ENCODE measurements at places on chromosomes 1 and 21.

GRCh38 chr1:28280501-28280900 lies 21.2 kb downstream of the SESN2 start:
- no peaks in the 10 kb centered on the region for H3K27me3 ChIP-seq
- peaks cover 3% of the 10 kb centered on the region for H3K4me1 ChIP-seq
- peaks cover 44% of the 10 kb centered on the region for H3K36me3 ChIP-seq
- no peak for DNase-seq

DNA sequence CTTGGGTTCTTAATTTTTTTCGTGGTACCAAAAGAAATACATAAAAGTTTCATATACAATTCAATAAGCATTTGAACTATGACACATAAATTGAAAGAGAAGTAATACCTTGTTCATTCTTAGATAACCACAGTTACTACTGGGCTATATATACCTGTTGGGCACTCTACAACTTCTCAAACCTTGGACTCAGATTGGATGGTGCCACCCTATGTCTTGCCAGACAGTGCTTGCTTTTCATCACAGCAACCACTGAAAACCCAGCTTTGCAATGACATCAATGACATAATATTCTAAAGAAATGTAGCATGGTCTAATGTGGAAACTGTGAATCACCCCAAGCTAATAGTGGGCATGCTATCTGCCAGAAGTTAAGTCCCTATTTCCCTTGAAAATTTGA lies 62.8 kb upstream of the DPH5 start:
- H3K27ac ChIP-seq: no peak overlapping the region
- DNase-seq: no peak
- peaks cover 10% of the 10 kb centered on the region for H3K4me1 ChIP-seq
- H3K27me3 ChIP-seq: no peaks in the 10 kb centered on the region
- no peak overlapping the region for H3K4me3 ChIP-seq

DNA sequence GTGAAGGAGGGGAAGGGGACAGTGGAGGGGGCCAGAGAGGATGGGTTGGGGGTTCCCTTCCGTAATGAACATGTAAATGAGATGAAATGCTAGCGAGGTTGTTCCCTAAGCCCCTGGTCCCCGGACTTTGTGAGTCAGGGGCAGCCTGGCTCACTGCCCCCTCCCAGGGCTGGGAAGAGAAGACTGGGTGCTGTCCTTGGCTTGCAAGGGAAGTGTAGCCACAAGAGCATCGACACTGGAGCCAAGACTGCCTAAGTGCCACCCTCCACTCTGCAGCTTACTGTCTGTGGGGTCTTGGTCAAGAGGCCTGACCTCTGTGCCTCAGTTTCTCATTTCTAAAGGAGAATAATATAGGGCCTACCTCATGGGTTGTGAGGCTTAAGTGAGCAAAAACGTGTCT lies 483 bp downstream of the PEAR1 start:
- DNase-seq: no peak
- H3K4me1 ChIP-seq: peaks cover 35% of the 10 kb centered on the region
- peaks cover 78% of the 10 kb centered on the region for H3K27me3 ChIP-seq

- H3K27ac ChIP-seq: no peak overlapping the region
- no peak overlapping the region for H3K4me3 ChIP-seq
- H3K4me1 ChIP-seq: no peaks in the 10 kb centered on the region
- peaks cover 37% of the 10 kb centered on the region for H3K36me3 ChIP-seq
- DNase-seq: no peak
Measured at GRCh38 chr1:113835686-113836290, 23.5 kb upstream of the RSBN1 start.

- H3K27ac ChIP-seq: no peak overlapping the region
- H3K36me3 ChIP-seq: no peaks in the 10 kb centered on the region
- DNase-seq: no peak
- no peaks in the 10 kb centered on the region for H3K4me1 ChIP-seq
Measured at GRCh38 chr1:162570718-162571117, 9.2 kb downstream of the UAP1 start.

DNA sequence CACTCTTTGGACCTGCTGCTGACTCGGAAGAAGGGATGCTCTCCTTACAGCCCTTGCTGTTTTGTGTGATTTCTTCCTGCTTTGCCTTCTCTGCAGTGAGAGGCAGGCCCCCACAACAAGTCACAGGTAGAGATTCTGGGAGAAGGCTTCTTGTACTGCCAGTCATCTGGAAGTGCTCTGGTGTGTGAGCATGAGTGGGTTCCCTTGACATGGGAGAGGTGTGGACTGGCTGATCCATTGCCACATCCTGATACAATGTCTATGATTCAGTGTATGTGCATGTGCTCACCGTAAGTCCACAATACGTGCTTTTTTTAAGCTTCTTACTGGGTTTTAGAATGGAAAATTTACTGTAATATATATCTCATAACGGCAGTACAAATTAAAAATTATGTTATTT lies 46.0 kb upstream of the PLA2G4A start:
- no peaks in the 10 kb centered on the region for H3K36me3 ChIP-seq
- H3K4me3 ChIP-seq: no peak overlapping the region
- no peaks in the 10 kb centered on the region for H3K27me3 ChIP-seq
- H3K4me1 ChIP-seq: no peaks in the 10 kb centered on the region
- no peak for DNase-seq
- H3K27ac ChIP-seq: no peak overlapping the region

DNA sequence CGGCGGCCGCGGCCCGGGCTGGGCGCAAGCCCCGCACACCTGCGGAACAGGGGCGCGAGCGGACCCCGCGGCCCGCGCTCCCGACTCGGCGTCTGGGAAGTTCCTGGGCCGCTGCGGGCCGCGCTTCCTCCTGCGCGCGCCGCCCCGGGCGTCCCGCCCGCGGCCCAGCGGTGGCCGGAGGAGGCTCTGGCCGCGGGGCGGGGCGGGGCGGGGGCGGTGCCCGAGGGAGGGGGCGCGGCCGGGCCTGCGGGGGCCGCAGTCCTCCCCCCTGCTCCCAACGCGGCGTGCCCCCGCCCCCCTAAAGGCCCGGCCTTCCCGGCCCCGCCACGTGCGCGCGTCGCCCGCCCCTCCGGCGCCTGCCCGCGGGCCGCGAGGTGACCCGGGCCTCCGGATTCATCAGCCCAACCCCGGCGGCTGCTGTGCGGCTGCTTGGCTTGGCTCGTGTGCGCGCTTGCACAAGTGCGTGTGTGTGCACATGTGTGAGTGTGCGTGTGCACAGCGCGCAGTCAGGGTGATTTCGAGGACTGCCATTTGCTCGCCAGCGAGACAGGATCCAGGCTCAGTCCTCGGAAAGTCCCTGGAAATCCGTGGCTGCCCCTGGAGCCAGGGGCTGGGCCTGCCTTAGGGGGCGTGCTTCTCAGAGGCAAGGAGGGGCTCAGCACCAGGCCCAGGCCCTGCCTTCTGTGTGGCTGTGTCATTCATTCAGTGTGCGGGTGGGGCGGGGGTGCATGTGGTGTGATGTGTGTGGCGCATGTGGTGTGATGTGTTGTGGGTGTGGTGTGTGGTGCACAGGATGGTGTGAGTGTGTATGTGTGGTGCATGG lies at the start of gene C2CD2:
C2CD2 (minus strand) TSS at position 188 of the 823 bp plus-strand sequence. CDS start 370 bp downstream, outside the sequence.
- no peak within 1 kb of the TSS for H3K4me3 ChIP-seq
- no peak within 1 kb of the TSS for H3K27ac ChIP-seq
- H3K36me3 ChIP-seq: no peaks in the 10 kb centered on the region
- DNase-seq: no peak

DNA sequence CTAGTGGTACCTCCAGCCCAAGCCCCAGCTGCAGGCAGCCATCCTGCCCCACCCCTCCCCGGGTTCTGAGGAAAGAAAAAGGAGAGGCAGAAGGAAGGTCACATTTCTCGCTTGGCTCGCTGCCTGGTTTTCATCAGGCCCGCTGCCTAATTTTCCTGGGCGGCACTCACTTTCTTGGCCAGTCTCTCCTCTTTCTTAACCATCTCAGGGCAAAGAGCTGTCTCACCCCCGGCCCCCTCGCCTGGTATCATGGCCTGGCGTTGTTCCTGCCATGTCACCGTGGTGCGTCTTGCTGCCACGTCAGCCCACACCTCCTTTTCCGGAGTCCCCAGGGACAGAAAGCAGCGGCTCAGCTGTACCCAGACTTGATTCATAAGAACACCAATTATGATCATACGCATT lies 26.6 kb upstream of the CASZ1 start:
- DNase-seq: no peak
- no peak overlapping the region for H3K27ac ChIP-seq
- H3K27me3 ChIP-seq: no peaks in the 10 kb centered on the region
- H3K4me3 ChIP-seq: no peak overlapping the region

- H3K27ac ChIP-seq: no peak overlapping the region
- peaks cover 2% of the 10 kb centered on the region for H3K4me1 ChIP-seq
- no peaks in the 10 kb centered on the region for H3K36me3 ChIP-seq
- DNase-seq: no peak
Measured at GRCh38 chr1:221809091-221810029, 67.5 kb upstream of the DUSP10 start.
